H1 (cell line): ENCODE measurements at places on chromosomes 1 and 21.

DNA sequence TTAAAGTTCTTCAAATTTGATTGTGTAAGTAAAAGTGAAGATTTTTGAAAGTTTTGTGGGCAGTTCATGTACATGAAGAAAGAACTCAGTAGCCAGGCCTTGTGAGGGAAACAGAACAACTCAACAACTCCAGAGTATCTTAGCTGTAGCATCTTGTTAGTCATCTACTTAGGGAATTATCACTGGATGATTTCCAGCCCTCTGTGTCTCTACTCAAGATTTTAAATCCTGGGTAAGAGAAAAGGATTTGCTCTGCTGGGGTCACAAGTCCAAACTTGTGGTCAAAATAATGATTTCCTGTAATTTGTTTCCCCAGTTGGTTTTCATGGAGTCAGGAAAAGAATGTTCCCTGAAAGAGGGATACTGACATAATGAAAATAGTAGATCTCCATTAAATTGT lies 8.2 kb downstream of the OR10T2 start:
- no peak for DNase-seq

DNA sequence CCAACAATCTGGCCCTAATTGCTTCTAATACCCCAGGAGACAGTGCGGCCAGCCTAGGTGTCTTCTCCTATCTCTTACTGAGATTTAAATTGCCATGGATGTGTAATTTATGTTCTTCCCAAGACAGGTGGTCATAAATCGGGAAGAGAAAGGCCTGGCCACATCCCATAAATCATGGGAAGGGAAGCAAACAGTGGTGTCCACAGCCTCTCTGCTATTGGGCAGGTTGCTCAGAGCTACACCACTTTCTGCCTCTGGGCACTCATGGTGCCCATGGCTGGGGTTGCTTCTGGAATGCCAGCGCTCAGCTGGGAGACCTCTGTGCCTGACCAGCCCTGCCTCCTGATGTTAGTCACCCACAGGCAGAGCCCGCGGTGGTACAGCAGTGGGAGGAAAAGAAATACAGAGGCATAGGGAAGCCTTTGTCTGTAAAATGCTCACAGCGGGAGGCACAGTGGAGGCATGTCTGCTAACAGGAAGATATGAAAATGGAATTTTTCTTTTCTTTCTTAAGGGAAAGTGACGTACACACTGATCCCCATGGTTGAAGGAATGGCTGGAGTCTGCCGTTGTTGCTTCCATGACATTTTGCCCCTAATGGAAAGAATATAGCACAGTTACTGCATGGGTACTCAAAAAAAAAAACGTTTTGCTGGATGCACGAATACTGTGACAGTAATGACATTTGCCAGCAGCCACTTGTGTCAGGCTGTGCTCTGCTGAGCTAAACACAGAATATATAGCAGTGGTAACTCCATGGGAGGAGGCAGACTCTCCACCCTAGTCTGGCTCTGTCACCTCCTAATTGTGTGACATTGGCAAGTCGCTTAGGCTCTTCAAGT lies 21.9 kb downstream of the MTARC1 start:
- no peak for DNase-seq

DNA sequence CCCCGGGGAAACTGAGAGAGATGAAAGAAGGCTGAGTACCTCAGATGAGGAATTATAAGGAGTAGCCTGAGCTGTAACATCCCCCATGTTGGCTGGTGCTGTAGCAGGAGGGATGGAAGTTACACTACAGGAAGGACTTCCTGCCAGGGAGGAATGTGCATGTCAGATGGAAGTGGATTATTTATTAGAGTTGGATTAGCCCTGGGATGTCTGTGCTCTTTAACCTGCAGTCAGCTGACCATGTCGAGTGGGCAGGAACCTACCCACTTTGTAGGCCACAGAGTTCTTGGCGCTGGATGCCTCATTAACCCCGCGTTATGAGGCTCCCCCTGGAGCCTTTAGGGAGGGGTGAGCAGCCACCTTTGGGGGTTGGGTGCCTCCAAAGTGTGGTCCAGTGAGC lies 757 bp upstream of the SEMA4A start:
- DNase-seq, result no peak

DNA sequence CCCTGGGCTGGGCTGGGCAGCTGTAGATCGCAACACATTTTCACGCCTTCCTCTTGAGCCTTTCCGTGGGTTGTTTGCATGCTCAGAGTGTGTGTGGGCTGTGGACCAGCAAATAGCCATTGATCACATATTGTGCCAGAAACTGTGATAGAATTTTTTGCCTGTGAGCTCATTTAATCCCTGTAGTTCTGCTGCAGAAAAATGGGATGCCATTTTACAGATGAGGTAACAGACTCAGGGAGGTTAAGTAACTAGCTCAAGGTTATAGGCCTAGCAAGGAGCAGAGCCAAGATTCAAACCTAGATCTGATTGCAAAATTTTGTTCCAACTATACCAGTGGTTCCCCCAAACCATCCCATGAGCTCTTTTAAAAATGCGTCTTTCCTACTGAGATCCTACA lies 10.5 kb downstream of the SPATA46 start:
- DNase-seq, result no peak

- no peak for DNase-seq
These were observed 17.6 kb downstream of the GABPA start for GRCh38 chr21:25752416-25752815.

DNA sequence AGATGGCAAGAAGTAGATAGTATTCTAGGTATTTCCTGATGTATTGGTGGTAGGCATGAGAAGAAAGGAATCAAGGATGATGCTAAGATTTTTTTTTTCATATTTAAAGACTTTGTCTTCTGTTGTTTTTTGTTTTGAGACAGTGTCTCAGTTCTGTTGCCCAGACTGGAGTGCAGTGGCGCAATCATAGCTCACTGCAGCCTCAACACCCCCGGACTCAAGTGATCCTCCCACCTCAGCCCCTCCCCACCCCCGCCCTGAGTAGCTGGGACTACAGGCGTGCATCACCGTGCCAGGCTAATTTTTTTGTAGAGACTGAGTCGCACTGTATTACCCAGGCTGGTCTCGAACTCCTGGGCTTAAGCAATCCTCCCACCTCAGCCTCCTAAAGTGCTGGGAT lies 2.8 kb upstream of the CAPZB start:
- no peak for DNase-seq

DNA sequence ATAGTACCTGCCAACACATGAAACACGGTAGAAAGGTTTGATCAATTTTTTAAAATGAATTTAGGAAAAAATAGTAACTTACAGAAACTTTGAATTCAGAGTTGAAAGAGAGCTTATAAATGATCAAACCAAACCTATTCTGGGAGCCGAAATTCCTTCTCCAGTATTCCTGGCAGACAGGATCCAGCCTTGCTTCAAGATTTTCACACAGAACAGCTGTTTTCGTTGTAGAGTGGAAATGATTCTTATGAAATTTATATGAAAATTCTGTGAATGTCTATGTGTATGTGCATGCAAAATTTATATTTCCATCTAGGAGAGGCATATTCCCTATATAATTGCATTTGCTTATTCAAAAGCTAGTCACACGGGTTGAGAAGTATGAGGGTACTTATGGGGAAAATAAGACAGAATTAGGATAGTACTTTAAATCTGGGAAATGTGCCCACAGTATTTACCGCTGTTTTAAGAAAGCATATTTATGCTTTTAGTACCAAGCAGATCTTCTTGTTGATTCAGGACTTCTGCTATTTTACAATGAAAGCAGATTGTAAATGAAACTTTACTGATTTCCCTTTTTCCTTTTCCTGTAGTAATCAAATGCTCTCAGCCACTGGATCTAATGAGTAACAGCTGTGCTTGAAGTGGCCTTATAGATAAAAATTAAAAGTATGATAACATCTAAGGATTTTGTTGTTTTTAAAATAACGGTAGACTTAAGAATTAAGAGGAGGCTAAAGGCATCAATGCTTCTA lies 30.4 kb downstream of the PRRX1 start:
- no peak for DNase-seq

- DNase-seq, result no peak
These were observed 583 bp upstream of the CACHD1 start for GRCh38 chr1:64469116-64469976.

GRCh38 chr1:4395676-4396075 lies 258.7 kb upstream of the AJAP1 start:
- no peak for DNase-seq

DNA sequence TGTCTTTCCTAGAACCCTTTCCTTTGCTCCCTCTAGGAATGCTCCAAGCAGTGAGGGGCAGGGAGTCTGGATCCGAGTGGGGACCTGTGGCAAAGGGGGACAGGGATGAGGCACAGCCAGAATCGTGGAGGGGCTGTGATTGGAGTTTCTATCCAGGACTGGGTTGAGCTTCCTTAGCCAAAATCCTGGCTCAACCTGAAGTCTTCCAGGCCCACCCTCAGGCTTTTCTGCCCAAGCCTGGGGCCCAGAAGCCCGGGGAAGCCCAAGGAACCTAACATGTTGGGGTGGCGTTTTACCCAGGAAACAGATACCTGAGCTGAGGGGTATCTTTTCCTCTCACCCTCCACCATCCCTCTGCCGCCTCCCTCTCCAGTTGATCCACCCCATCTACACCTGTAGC lies 5.4 kb downstream of the MYOG start:
- DNase-seq, result no peak

DNA sequence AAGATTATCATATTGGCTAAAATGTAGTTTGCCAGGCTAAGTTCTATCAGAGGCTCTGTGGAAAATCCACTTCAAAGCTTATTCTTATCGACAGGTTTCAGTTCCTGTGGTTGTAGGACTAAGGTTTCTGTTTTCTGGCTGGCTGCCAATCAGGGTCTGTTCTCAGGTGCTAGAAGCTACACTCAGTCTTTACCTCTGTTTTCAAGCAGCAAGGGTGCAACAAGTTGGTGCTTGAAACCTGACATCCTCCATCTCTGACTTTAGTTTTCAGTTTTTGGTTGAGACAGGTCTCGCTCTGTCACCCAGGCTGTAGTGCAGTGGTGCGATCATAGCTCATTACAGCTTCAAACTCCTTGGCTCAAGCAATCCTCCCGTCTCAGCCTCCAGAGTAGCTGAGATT lies 15.3 kb upstream of the TMCO2 start:
- DNase-seq, result no peak

- DNase-seq, result no peak
These were observed 18.8 kb upstream of the PHLDA3 start for GRCh38 chr1:201487742-201488141.

GRCh38 chr1:161777261-161777660 lies 11.1 kb downstream of the ATF6 start:
- no peak for DNase-seq
